Panc1 (cell line): ENCODE measurements at places on chromosomes 5 and 9.

DNA sequence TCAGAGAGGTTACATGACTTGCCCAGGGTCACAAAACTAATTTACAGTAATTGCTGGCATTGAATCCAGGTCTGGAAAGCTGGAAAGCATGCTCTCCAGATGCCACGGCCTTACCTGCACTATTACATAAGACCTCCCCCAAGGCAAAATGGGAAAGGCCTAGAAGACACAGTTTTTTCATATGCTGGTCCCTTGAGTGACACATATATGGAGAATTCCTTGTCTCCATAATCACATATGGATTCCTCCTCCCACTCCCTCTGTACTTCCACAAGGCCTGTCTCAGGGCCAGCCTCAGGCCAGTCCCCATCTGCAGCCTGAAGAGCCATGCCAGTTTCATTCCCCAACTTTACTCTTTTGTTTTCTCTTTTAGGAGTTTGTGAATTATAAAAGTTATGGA, 28.6 kb upstream of the MEIKIN start:
- no peak for DNase-seq

- no peak for DNase-seq
Observed at GRCh38 chr5:72369711-72370110, 49.5 kb downstream of the PTCD2 start.

DNA sequence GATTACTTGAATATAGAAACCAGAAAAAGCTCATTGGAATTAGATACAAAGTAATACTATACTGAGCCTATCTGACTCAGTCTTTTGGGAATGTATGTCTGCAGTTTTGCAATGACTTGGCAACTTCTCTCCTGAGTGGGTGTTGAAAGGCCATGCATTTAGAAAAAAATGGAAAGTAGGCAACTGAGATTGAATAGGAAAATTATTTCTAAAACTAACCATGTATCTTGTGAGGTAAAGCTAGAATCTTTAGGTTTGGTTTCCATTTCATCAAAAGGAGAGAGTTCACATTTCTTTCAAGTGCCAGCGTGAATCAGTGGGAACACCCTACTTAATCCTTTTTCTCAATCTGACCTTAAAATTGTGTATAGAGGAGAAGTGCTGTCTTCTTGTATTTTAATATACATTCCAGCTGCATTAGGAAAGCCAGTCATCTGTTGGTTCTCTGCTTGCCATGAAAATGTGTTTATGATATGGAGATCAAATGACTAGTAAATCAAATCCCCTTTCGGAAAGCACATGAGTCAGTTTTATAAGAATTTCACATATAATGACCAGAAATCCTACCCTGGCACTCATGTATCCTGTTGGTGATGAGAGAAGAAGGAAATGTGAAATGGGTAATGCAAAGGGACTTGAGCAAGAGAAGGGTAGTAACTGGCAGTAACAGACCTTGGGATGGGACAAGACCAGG, 30.4 kb downstream of the NFX1 start:
- no peak for DNase-seq

- DNase-seq = no peak
Observed at GRCh38 chr5:57209316-57210040, 35.6 kb downstream of the GPBP1 start.

DNA sequence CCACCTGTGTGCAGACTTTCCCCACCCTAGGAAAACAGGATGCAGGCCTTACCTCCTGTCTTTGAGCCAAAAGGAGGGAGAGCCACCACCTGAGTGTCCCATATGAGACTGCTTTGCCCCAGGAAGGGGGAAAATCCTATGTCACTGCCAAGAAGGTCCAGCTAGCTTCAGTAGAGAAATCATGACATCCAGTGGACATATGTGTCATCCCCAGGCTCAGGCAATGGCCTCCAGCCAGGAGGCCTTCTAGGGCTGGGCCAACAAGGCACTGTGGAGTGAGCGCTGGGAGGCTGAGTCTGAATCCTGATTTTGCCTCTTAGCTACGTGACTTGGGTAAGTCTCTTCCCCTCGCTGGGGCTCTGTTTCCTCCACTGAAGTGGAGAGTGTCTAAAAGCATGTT, 60.2 kb downstream of the SMIM23 start:
- no peak for DNase-seq

DNA sequence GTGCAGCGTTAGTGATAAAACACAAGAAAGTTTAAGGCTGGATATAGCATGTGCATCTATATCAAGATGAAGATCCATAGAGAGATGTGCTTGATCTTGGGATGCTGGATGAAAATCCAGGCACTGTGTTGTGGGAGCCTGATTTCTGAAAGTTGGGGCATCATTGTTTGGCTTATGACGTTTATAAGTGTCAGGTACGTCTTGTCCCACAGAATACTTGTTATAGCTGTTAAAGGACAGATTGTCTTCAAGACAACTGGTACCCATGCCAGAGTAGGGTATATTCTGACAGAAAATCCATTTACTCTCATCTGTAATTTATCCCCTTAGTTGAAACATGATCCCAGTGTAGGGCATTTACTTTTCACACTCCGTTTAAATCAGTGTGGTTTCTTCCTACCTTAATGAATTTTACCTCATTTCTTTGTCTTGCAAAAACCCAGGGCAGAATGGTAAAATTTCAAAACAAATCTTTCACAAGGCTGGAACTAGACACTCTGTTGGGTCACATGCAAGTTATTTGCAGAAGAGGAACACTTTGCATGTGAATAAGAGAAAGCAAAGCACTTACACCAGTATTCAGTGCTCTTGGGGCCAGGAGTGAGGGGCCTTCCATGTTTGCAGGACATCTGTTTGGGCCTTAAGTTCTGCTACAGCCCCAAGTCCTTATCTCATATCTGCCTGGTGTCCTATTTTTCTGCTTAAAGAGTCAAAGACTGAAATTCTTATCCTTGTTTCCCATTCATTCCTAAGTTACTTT, 73.3 kb downstream of the GHR start:
- DNase-seq = no peak

DNA sequence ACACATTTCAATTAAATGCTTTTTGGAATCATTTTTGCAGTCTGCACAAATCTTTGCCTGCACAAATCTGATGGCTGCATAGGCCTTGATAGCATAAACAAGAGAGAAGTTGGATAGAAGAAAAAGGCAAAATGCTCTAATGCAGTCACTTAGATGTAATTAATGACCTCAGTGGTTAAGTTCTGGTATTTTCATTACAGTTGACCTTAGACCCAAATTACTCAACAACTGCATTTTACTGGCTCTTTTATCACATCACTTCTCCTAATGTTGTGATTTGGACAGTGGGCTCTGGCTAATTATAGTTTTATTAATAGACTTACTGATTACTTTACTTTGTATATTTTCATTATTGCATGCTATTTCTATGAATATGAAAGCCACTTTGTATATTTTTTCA, 34.3 kb downstream of the NTRK2 start:
- no peak for DNase-seq

GRCh38 chr9:135328485-135329417, 150.8 kb upstream of the PPP1R26 start:
- DNase-seq = no peak

DNA sequence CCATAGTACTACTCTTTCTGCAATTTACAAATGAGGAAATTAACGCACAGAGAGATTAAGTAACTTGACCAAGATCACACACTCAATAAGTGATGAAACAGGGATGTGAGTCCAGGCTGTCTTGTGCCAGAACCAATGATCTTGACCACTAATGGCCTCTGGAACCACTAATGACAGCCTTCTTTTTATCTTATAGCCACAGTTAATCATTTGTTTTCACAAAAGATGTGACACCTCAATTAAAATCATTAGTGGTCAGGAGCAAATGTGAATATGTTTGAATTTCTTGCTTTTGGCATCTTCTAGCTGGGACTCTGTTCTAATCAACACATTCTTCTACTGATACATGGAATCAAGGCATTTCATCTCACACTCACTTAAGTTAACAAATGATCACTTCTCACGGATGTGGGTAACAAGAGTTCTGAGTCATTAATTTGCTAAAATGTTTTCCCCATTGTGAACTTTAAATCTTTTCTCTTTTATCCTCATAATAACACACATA, 102.7 kb upstream of the CD180 start:
- no peak for DNase-seq

DNA sequence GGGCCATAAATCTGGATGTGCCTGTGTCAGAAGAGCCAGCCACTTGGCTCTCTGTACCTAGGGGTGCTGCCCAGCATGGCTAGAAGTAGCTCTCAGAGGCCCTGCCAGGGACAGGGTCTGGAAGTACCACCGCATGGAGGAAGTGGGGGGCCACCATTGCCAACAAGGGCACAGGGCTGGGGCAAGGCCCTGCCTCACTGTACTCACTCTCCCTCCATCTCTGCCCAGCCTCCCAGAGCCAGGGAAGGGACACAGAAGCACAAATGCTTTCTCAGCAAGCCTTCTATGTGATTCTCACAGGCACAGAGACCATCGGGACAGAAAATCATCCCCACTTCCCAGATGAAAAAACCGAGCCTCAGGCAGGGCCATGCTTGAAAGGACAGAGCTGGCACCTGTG, 138.1 kb downstream of the C5orf15 start:
- no peak for DNase-seq

GRCh38 chr5:151270599-151270998, 17.6 kb downstream of the GM2A start:
- no peak for DNase-seq

GRCh38 chr5:145189746-145190145, 645.4 kb downstream of the PRELID2 start:
- no peak for DNase-seq

DNA sequence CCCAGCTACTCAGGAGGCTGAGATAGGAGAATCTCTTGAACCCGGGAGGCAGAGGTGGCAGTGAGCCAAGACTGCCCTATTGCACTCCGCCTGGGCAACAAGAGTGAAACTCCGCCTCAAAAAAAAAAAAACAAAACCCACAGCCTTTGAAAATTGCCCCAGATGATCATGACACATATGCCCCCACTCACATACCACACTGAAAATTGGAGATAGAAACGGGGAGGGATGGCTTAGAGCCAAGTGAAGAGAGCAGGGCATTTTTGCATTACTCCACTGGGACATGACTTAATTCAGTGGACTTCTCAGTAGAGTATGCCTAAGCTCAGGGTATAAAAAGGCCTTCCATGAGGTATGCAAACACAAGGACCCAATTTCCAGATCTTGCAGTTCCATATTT, 309.3 kb downstream of the BNC2 start:
- no peak for DNase-seq

DNA sequence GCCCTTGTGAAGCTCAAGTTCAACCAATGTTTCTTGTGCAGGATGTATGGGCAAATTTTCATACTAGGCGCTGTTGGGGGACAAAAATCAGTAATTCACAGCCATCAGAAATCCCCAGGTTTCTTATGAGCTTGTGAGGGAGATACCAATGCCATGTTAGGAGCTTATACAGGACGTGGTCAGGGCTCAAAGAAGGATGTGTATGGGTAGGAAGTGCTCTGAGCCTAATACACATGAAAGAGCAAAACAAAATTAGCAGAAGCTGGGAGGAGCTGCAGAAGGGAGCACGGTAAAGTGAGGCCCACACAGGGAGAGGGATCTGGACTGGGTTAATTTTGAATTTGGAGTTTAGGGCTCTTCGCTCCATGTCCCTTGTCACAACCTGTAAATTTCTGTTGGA, 114.6 kb upstream of the MAP3K1 start:
- no peak for DNase-seq

DNA sequence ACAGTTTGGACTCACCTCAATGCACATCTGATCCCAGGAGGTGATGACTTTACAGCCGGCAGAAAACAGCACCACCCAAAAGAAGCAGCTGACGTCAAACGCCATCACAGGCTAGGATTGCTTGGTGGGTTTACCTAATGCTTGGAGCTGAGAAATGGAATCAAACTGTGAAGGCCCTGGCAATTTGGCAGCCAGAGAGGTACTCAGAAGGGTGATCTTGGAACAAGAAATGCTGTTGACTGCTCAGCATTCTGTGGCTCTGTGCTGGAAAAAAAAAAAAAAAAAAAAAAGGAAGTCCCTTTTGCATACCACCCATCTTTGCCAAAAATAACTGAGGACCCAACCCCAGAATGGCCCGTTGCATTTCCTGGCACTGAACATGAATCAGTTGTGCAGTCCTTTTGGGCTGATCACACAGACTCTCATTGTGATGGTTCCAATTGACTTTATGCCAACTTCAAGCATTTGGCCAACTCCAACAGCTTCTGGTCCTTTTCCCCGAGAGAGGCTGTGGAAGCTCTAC, at the start of gene CD180:
CD180 (minus strand) TSS at position 263 of the 523 bp plus-strand sequence; CDS start at position 105, 158 bp downstream.
- no peak for DNase-seq

DNA sequence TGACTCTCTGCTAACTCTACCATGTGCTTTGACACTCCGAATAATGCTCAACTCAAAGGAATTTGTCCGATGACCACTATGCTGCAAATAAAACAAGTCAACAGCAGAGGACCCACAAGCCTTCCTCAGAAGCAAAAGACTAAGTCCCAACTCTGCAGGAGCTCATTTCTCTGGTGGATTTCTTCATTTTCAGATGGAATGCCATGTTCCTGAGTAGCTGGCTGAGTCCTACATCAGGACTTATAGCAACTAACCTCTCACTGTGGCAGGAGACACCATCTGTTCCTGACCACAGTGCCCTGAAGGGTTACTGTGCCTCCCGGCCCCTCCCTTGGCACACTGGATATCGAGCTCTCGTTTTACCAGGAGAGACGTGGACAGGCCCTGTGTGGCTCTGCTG, 20.8 kb downstream of the LHFPL2 start:
- DNase-seq = no peak

GRCh38 chr5:147685993-147686392, 96.5 kb downstream of the JAKMIP2 start:
- no peak for DNase-seq

- no peak for DNase-seq
Observed at GRCh38 chr5:142872217-142872616, 102.0 kb downstream of the ARHGAP26 start.

DNA sequence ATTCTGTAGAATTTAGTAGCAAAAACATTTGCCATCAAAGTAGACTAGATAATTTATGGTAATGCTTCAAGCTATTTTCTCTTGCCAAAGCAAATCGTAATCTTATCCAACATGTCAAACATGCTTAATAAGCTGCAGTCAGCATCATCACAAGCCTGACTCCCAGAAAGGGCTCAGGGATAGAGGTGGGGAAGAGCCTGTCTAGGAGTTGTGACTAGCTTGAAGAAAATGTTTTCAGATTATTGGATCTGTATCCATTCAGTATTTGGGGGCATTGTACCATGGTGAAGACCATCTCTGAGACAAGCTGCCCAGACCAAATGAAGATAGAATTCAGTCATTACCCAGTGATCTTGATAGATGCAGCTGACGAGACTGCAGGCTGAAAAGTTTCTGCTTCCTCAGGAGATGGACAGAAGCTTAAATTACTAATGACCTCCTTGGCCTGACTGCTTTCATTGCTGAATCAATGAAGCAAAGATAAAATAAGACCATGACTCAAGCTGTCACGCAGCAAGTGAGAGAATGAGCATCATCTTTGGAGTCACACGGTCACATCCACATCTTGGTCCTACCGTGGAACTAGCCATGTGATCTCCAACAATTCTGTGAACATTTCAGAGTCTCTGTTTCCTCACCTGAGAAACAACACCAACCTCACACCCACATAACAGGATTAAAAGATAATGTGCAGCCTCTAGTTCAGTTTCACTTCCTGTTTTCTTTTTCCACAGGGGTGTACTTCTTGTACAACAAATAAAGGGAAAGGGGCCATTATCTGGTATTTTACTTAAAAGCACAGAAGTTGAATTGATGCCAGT, 9.4 kb downstream of the ERAP2 start:
- DNase-seq = no peak

GRCh38 chr9:81242866-81243265, 446.5 kb downstream of the TLE1 start:
- DNase-seq = no peak
